ENCODE measurements at places on chromosomes 1 and 21. TPM values are rescaled to one million over a fixed set of nuclear protein-coding genes. Genes with fewer than 3 reads are reported as not detected.

- no peak for DNase-seq
These were observed 51.0 kb downstream of the PGBD5 start for GRCh38 chr1:230375147-230375546.

The PTPRU gene
- total RNA-seq, result 26.8 TPM

DNA sequence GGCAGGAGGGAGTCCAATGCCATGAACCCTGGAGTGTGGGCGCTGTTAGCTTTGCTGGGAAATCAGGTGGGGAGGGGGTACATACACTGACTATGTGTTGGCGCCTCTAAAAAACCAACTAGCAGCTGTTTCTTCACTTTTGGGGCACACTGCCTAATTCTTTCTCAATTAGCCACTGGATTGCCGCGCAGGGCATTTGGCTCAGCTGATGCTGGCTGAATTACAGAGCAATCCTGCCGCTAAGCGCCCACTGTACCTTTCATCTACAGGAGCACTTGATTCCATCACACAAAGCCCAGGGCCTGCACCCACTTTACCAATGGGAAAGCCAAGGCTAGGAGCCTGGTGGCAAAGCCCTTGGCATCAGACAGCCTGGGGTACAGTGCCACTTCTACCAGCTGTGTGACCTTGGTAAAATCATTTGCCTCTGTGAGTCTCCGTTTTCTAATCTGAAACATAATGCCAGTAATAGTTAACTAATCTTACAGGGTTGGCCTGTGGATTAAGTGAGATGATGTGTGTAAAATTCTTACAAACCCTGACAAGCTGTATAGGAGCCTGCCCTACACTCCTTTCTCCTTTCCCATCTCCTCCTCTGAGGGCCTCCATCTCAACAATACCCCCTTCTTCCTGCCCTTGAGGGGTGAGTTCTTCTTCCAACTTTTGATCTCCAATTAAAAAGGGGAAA, 59.0 kb downstream of the UBE2T start:
- DNase-seq, result peak; percentile 76

GRCh38 chr1:98003442-98003841, 82.6 kb upstream of the DPYD start:
- no peak for DNase-seq

- no peak for DNase-seq
These were observed 22.4 kb upstream of the TTLL10 start for GRCh38 chr1:1151306-1151705.

GRCh38 chr1:119387858-119388257, 19.3 kb downstream of the HAO2 start:
- DNase-seq, result no peak

The MMP23B gene
- 1.4 TPM for total RNA-seq

The ORC1 gene
- 2.7 TPM for total RNA-seq

- DNase-seq, result no peak
These were observed 2.4 kb upstream of the COL6A1 start for GRCh38 chr21:45979141-45979631.

The SEC16B gene
- not detected for total RNA-seq

The CLCA4 gene
- not detected for total RNA-seq

GRCh38 chr1:37840711-37841110, 18.7 kb downstream of the MTF1 start:
- no peak for DNase-seq

The RAB42 gene
- total RNA-seq, result not detected

DNA sequence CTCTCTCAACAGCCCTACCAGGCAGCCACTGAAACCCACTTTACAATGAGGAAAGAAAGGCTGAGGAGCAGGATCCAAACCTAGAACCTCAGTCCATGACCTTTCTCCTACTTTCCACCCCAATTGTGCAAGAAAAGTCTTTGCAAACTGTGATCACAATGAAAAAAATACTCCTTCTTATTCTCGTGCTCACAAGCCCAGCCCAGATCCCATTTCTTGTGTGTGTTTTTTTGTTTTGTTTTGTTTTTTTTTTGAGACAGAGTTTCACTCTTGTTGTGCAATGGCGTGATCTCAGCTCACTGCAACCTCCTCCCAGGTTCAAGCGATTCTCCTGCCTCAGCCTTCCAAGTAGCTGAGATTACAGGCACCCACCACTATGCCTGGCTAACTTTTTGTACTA, 97.7 kb downstream of the CRYAA start:
- peak; percentile 85 for DNase-seq

GRCh38 chr1:217917281-217917887, 286.2 kb downstream of the SPATA17 start:
- DNase-seq, result no peak

The PADI2 gene
- 0.20 TPM for total RNA-seq

DNA sequence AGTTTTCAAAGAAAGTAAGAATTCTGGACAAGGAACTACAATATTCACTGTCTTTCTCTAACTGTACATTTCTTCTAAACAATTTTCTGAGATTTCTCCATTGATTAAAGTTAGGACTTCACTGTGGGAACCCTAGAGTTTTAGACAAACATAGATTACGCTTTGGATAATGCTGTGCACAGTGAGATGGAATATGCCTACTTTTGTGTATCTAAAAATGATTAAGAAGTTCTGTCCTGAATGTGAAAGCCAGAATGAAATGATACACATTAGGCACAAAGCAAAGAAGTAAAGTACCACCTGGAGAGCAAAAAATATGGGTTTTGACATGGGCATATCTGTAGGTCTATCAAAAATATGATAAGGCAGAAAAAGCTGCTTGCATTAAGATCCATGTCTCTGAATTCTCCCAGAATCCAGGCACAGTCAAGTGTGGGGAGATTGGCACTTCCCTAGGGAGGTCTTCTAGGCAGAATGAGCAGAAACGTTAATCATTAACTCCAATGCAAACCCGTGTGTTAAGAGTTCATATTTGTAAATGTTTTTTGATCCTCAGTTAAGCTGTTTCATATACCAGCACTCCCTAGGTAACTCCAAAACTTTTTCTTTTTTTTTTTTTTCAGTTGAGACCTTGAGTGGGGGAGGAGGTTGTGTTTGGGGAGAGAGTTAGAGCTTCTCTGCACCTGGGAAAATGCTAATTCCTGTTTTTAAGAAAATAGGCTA, 467.1 kb downstream of the LMO4 start:
- DNase-seq, result no peak

The KMO gene
- 1.8 TPM for total RNA-seq

DNA sequence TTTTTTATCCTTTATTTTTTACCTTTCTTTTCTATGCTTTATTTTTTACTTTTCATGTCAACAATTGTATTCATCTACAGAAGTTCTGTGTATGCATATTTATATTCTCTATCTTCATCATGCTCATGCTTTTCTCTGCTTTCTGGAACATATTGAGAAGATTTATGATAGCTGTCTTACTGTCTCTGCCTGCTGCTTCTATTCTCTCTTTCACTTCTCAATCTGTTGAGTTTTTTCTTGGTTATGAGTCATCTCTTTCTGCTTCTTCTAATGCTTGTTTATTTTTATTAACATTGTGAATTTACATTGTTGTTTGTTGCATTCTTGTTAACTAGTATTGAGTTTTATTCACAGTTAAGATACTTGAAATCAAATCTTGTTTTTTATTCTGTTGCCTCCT, 22.6 kb downstream of the F5 start:
- DNase-seq, result no peak

- DNase-seq, result no peak
These were observed 161.8 kb downstream of the GABPA start for GRCh38 chr21:25896501-25897056.

DNA sequence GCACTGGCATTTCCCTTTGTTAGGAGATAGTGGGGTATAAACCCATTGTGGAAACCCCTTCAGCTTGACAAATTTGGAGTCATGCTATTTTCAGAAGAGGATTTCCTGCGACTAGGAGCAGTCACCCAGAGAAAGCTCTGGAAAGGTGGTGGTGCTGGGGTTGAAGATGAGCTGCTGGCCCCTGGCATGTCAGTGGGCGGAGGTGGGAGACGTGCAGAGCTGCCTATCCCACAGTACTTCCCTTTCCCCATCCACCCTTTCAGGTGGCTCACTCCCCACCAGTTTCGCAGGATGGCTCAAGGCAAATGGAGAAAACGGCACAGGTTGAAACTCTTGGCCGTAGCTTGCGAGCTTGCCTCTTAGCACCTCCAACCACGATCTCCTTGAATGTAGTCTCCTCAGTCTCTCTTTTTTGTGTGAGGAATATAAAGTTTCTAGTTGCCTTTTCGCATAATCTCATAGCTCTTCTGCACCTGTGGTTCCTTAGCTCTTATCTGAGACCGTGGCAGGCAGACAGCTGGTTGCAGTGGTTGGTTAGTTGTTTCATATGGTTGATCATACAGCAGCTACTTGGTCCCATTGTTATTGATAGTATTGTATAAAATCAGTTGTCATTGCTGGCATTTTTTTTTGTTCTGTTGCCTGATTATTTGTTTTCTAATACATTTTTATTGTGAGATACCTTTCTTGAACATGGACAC, 48.2 kb downstream of the ADARB1 start:
- no peak for DNase-seq

DNA sequence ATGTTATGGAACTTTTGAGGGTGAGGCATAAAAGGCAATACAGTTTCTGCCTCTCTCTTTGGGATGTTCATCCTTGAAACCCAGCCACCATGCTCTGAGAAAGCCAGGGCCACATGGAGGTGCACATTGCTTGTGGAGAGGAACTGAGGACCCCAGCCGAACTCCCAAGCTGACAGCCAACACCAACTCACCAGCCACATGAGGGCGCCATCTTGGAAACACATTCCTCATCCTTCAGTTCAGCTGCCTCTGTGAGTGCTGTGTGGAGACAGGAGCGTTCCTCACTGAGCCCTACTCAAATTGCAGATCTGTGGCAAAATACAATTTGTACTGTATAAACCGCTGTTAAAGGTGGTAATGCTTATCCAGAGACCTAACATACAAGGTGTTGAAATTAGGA, 137.5 kb downstream of the GABPA start:
- DNase-seq, result no peak

GRCh38 chr21:37257511-37257966, 9.6 kb downstream of the VPS26C start:
- peak; percentile 30 for DNase-seq

GRCh38 chr1:247373721-247374141, 42.1 kb upstream of the ZNF496 start:
- peak; percentile 70 for DNase-seq

The NIT1 gene
- 75.4 TPM for total RNA-seq

The UBXN10 gene
- not detected for total RNA-seq

- peak; percentile 46 for DNase-seq
These were observed 144.0 kb downstream of the ROR1 start for GRCh38 chr1:63917571-63918417.

DNA sequence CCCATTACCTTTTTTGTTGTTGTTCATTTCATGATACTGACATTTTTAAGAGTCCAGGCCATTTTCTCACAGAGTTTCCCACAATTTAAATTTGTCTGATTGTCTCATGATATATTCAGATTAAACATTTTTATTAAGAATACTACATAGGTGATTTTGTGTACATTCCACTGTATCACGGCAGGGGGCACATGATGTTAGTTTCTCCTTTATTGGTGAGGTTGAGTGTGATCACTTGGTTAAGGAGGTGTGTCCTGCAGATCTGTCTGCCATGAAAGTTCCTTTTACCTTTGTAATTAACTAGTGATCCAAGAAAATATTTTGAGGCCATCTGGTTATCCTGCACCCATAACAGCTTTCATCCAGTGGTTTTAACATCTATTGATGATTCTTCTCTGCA, 11.8 kb downstream of the RTCA start:
- peak; percentile 38 for DNase-seq

DNA sequence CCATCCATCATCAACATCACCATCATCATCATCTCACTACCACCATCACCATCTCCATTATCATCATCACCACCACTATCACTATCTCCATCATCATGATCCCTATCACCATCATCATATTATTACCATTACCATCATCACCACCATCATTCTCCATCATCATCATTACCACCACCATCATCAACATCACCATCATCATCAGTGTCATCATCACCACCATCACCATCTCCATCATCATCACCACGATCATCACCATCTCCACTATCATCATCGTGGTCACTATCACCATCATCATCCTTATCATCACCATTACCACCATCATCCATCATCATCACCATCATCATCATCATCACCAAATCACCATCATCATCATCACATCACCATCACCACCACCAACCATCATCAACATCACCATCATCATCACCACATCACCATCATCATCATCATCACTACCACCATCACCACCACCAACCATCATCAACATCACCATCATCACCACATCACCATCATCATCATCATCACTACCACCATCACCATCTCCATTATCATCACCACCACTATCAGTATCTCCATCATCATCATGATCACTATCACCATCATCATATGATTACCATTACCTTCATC, 202.1 kb upstream of the VAMP3 start:
- DNase-seq, result no peak

The C1orf105 gene
- not detected for total RNA-seq

The DYNLT4 gene
- not detected for total RNA-seq

DNA sequence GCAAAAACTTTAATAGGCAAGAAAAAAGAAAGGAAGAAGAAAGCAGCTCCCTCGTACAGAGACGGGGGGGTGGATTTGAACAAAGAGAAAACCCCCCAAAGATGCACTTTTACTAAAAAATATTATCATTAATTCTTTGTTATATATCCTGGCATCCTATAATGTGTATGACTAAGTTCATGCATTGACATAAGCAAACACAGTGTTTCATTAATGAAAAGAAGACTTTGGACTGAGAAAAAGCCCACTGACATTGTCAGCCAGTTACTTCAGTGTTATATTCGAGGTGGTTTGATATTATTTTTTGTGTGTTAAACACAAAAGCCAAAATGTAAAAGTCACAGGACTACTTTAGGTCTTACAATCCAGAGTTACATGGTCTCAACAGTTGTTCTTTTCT, 110.1 kb upstream of the DPYD start:
- DNase-seq, result no peak

DNA sequence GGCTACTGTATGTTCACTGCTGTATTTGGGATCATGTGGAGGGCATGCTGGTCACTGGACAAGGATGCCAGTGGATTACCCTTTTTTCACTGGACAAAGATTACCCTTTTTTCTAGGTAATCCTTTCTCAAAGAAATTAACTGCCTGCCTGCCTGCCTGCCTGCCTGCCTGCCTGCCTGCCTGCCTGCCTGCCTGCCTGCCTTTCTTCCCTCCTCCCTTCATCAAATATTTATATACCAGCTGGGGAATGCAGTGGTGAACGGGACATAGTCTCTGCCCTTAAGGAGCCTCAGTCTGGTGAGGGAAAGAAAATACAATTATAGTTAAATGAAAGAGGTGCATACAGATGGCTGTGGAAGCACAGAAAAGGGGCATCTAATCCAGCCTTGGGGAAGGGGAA, 85.0 kb downstream of the PGM1 start:
- DNase-seq, result no peak

The IVL gene
- 0.33 TPM for total RNA-seq

The OR2L3 gene
- not detected for total RNA-seq

DNA sequence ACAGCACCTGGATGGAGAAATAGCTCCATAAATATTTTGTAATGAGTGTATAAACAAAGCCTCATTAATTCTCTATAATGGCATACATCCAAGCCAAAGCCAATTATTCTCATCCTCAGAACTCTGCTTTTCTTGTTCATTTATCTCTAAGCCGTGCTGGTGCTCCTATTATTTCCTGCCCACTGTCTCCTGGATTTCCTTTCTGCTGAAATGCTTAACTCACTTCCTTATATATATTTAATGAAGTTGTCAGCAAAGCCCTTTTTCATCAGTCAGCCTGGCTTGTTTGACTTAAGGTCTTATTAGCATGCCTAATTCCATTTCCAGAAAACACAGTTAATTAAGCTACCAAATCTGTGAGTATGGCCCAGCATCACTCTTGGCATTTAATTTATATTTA, 93.4 kb downstream of the SLC25A24 start:
- no peak for DNase-seq

Measured in MCF 10A (cell line).